ENCODE measurements at places on chromosomes 3 and 15. TPM values are rescaled to one million over a fixed set of nuclear protein-coding genes. Genes with fewer than 3 reads are reported as not detected.

DNA sequence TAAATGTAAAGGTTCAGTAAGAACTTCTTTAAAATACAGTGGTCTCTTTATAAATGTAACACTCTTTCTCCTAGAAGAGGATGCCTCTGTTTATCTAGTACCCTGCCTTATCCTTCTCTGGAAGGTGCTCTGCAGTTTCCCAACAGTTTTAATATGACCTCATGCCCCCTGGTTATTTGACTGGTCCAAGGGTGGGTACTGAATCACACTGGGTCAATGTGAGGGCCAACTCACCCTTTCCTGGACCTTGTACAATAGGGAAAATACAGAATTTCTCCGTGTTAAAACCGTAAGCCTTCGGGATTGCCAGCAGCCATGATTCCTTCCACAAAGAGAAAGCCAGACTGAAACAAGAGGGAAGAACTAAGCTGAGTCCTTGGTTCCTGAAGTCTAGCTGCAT lies 9.2 kb downstream of the DCBLD2 start:
- no peak for DNase-seq

Gene GATM
- 23.8 TPM for total RNA-seq

DNA sequence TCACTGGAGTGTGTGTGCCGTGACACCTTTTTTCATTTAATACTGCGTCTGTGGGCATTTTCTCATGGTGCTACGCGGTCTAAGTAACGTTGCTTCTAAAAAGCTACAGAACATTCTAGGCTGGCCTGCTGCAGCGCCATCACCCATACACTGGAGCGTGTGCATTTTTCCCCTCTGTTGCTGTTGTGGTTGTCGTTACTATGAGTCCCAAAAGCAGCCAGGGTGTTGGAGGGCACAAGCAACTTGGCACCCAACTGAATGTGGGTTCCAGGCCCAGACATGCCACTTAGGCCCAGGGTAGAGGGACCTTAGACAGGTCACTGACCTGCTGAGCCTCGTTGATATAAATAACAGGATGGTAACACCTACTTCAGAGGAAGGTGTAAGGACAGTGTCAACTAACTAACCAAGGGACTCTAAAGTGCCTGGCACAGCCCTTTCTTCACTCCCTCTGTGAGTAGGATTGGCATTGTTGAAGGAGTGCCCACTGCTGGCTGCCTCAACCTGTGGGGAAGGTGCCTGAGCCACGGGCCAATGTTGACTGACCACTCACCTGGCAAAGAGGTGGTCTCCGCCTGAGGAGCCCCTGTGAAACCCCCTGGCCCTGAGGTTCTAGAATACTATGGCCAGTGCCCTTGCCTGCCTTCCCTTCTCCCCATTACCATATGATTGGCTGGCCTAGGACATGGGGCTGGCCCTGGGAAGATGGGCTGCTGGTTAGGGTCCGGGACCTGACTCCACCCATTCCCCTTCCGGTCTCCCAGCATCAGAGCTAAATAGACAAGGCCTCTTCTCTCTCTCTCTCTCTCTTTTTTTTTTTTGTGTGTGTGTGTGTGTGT lies 3.5 kb downstream of the CSK start:
- no peak for DNase-seq

Gene ACKR4
- total RNA-seq = not detected

Gene MAGI1
- total RNA-seq = 26.4 TPM

DNA sequence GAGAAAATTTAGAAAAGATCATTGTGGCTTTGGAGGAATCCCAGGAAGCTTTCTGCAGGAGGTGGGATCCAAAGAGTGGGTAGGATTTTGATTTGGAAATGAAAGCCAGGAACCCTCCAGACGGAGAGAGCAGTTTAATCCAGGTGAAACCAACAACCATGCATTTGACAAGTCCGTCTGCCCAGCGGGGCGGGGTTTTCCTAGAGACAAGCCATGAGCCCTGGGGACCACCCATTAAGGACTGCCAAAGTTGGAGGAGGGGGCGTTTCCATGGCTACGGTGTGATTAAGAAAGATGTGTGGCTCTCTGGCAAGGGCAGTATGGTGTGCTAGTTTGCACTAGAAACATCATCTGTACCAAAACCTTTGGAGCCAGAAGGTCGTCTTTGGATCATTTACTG lies 53.4 kb downstream of the SRGAP3 start:
- peak; percentile 63 for DNase-seq

DNA sequence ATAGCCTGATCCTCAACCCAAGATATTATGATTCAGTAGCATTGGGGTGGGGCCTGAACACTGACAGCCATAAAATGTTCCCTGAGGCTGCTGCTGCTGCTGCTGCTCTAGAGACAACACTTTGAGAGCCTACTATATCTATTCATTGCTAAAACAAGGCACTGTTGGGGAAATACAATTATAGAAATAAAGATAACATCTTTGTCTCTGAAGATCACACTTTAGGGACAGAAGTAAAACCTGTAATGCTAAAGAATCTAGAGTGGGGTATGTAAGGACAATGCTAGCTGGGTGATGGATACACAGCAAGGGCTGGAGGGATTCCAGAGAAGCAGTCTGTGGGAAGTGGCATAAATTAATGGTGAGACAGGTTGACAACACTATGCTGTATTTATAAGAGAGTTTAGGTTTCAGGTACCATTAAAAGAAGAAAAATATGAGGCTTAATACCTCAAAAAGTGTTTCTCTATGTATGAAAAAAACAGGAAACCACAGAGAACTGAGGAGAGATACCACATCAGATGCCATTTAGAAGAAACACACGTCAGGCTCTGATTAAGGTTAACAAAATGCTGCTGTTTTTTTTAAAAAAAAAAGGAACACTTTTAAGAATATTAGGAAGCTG lies 115.9 kb downstream of the CBLB start:
- DNase-seq = no peak

- no peak for DNase-seq
Measured at GRCh38 chr3:17674082-17674686, 68.2 kb downstream of the TBC1D5 start.

- DNase-seq = no peak
Measured at GRCh38 chr3:185586686-185587039, 568 bp downstream of the SENP2 start.

GRCh38 chr15:62719316-62719715 lies 323.2 kb upstream of the TPM1 start:
- no peak for DNase-seq

DNA sequence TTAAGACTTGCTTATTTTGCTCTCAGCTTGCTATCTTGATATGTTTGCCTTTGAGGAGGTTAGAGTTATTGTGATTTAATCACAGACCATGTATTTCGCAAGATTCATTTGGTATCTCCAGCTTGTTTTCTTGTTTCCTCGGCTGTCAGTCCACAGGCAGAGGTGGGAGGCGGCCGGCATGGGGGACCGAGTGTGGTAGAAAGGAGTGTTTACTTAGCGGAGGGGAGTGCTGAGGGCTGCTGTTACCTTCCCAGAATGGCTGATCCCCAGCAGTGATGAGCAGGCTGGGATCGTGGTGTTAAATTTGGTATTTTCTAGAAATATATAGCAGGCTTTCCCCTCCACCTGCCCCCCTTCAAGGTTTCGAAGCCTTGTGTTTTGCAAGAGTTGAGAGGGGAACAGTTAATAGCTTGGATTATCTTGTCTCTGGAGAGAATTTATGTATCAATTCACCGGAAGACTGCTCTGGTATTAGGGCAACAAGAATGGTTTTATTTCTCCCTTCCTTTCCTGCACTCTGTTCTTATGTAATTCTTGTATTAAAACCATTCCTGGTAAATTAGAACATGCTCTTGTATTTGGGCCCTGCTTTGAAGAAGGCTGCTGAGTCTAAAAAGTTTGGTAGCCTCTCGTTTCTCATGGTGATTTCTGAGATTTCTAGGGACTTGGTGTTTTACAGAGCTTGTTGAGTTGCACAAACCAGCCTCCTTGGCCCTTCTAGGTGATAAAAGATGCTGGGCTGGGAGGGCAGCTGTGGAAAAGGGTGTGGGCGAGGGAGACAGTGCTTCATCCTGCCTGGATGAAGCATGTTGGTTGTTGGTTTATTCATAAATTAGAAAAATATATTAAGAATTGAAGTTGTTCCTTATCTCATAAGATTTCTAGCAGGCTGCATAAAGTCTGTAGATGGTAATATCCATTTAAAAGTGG lies 151.4 kb downstream of the IGF1R start:
- peak; percentile 59 for DNase-seq

- DNase-seq = no peak
Measured at GRCh38 chr3:156497326-156497725, 57.6 kb downstream of the SSR3 start.

DNA sequence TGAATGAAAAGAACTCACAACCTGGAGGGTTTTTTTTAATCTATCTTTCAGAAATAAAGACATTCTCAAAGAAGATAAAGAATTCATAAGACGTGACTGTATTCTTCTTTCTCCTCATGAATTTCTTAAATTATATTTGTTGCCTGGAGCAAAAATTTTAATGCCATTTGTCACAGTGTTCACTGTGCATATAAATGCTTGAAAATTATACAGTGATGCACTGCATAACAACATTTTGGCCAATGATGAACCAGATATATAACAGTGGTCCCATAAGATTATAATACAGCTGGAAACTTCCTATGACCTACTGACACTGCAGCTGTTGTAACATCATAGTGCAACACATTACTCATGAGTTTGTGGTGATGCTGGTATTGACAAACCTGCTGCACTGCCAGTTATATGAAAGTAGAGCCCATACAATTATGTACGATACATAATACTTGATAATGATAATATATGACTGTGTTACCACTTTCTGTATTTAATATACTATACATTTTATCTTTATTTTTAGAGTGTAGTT lies 67.3 kb downstream of the P2RY1 start:
- DNase-seq = no peak

Gene ALDH1A2
- total RNA-seq = 0.10 TPM

GRCh38 chr15:80778621-80778963 lies 578 bp upstream of the CEMIP start:
- no peak for DNase-seq

DNA sequence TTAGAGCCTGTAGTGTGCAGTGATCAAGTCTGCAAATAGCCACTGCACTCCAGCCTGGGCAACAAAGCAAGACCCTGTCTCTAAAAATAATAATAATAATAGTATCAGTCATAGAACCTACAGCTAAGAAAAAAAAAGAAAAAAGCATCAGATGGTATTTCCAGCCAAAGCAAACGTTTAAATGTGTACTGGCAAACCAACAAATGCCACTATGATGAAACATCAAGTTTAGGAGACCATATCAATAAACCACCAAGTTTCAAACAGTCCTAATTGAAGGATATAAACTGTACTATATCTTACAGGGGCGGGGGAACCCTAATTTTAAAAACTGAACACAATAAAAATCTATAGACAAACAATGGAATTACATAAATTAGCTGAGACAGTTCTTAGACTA lies 6.4 kb downstream of the UBP1 start:
- DNase-seq = no peak

DNA sequence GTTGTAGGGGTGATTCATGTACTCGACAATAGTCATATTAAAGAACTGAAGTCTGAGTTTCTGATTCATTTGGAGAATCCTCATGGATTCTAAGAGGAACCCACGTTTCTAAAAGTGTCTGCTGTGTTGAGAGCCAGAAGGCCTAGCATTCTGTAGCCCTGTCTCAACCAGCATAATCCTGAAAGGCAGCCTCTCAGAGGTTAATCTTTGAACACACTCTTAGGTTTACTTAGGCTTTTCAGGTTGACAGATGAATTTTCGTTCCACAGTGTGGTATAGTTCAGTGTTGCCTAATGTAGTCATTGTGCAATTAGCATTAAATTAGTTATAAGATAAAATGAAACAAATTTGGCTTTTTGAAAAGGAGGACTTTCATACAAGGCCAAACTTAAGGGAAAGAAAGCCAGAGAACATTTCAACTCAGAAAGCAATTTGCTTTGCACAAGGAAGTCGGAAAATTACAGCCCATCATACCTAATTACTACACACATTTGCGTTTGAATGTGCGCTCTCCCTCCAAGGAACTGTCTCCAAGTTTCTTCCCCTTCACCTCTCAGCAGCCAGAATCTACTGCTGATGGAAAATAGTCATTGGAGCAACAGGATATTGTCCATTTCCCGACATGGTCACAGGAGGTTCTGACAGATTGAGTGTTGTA lies 42.0 kb downstream of the AGBL1 start:
- DNase-seq = no peak

DNA sequence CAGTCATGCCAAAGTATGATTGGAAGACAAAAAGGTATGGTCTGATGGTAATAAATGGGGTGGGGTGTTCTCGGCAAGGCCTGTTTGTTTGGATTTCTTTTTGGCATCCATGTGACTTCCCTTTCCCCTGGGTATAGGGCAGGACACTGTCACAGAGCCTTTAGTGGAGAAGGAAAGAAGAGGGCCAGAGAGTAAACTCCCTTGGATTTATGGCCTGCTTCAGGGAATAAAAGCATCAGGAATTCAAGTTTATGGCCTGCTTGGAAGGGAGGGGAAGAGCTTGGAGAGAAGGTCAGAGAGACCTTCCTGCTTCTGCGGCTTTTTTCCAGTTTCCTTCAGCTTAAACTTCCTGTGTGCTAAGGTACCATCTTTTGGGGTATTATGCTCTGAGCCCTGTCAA lies 179.4 kb upstream of the ADAMTS9 start:
- DNase-seq = no peak

Gene IFT57
- total RNA-seq = 29.6 TPM

Gene MME
- total RNA-seq = 2.8 TPM

DNA sequence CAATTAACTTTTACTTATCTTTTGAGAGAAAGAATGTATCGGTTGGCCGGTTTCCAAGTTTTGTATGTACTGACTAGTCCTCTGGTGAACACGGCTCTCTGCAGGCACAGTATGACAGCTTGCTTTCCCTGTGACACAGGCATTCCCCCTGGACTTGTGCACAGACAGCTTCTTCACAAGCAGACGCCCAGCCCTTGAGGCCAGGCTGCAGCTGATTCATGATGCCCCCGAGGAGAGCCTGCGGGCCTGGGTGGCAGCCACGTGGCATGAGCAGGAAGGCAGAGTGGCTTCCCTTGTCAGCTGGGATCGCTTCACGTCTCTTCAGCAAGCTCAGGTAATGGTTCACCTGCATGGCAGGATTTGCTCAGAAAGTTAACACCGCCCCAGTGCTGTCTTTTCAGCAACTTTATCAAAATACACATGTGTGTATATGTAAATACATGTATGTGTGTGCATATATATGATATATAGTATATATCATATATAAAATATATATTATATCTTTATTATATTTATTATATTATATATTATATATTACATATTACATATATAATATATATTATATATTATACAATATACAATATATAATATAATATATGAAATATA lies 25.5 kb downstream of the FAN1 start:
- DNase-seq = no peak

Gene C3orf52
- total RNA-seq = 11.3 TPM

Data from H7 (cell line).